EL (cell line): ENCODE measurements at places on chromosomes 2 and 18.

DNA sequence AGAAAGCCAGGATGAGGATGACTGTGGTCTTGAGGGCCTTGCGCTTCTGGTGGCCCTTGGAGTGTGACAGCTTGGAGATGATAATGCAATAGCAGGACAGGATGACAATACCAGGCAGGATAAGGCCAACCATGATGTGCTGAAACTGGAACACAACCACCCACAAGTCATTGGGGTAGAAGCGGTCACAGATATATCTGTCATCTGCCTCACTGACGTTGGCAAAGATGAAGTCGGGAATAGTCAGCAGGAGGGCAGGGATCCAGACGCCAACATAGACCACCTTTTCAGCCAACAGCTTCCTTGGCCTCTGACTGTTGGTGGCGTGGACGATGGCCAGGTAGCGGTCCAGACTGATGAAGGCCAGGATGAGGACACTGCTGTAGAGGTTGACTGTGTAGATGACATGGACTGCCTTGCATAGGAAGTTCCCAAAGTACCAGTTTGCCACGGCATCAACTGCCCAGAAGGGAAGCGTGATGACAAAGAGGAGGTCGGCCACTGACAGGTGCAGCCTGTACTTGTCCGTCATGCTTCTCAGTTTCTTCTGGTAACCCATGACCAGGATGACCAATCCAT is 2.7 kb downstream of the CXCR4 start:
- no peak for DNase-seq

DNA sequence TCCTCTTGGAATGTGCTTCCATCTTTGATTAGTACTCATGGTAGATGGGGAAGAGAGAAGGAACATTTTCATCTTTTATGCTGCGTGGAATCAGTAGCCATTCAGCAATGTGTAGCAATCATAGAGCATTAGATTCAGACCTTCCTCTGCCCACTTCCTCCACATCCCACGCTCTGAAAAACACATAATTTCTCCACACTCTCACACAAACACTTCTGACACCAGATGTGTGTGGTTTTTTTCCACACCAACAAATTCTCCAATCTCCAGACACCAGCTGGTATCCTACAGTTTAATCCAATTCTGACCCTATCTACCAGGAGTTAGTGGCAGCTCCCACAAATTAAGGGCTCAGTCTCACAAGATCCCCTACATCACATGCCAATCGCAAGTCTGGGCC is 103.3 kb downstream of the AOX1 start:
- DNase-seq, result no peak

- DNase-seq, result no peak
Observed at GRCh38 chr2:112916625-112917247, 5.8 kb downstream of the IL37 start.

DNA sequence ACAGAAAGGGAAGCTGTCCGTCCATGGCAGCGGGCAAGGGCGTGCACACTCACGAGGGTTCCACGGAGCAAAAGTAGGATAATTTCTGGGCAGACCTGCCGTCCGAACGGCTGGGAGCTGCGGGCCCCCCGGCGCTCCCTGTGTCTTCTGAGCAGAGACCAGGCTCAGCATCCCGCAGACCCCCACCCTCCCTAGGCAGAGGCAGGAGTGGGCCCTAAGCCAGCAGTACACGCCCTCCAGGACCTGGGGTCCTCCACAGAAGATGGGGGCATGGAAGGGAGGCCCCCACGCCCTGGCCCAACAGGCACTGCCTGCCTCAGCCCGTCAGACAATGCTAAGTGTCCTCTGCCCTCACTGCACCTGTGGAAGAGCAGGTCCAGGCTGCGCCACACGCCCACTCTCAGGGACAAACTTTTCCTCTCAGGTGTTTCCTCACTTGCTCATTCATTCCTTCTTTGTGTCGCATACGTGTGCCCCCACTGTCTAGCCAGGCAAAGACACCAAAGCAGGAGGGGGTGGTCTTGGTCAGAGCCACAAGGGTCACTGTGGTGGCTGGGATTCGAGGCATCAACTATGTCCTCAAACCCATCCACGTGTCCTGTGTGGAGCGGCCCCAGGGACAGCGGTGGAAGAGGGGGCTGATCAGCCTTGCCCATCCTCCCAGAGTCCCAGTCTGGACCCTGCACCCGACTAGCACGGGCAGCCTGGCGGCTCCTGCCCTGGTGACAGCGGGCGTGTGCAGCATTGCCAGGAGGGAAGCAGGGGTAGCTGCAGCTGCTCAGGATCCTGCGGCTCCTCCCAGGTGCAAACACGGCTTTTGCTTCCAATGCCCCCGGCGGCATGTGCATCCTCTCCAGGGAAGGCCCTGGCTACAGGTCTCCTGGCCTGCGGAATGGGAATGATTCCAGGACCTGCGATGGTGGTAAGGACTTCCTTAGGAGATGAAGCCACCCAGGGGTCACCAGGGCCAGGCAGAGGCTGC is 2.4 kb upstream of the GPC1 start:
- no peak for DNase-seq

DNA sequence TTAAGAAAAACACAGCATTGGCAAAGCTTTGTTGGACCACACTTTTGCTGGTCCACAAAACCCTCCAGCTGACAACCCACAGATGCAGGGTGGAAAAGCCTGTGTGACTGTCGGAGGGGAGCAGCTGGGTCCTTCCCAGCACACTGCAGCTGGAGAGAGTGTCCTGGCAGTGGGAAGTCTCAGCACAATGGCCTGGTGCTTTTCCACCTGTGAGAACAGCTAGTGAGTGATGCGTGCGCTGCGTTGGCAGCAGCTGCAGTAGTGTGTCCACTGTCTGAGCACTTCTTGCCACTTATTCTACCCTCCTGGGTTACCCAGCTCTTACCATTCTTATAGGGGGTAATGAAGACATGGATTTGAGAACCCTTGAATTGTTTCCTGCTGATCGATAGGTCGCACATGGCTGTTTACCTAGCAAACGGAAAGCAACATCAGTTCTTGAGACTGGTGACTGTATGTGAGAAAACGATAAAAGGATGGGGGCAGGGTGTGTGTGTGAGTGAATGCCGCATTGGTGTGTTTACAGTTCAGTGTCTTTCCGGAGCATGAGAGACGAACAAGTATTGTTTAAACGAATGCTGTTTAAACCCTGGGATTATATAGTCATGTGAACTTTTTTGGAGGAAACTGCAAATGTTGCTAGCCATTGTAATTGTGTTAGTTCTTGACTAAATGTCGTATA is 69.7 kb downstream of the LYPD6 start:
- no peak for DNase-seq

DNA sequence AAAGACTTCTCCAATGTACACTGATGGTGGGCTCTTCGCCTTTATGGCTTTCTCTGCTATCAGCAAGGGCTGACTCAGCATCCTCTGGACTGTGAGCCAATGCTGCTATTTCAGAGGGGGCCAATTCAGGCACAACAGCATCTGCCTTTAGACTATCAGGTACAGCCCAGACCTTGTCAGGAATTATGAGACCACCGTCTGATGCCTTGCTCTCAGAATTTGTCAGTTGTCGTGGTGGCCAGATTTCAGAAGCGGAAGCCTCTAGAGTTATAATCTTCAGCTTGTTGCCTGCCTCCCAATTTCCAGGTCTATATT is 92.7 kb downstream of the ALPK2 start:
- DNase-seq, result no peak

GRCh38 chr2:47595687-47596086 is 187.3 kb upstream of the MSH6 start:
- no peak for DNase-seq
